Right forelimb (tissue), 1 donor: ENCODE measurements at places on chromosomes 6 and 20.

GRCh38 chr6:152423216-152424103, 213.7 kb downstream of the SYNE1 start:
- DNase-seq: no peak

DNA sequence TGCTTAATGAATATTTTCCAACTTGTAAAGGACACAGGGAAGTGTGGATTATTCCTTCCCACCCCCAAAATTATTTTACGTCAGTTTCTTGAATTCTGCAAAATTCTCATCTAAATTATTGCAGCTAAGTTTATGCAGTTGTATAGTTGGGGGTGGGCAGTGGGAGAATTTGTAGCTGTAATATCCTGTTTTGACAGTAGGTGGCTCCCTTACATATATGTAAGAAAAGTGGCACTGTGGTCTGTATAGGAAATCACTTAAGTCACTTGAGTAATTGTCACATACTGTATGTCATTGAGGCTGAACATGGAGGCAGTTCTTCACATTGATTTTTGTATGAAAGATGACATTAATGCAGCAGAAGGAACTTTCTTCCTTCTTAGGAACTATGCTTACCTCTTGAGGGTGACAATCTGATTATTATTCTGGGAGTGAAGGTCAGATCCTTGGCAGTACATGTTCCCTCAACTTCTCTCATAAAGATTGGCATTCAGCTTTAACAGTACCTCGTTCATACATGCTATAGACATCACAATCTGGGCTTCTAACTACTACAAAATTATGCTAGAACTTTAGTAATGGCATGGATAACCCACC, 14.6 kb upstream of the CFAP206 start:
- no peak for DNase-seq

DNA sequence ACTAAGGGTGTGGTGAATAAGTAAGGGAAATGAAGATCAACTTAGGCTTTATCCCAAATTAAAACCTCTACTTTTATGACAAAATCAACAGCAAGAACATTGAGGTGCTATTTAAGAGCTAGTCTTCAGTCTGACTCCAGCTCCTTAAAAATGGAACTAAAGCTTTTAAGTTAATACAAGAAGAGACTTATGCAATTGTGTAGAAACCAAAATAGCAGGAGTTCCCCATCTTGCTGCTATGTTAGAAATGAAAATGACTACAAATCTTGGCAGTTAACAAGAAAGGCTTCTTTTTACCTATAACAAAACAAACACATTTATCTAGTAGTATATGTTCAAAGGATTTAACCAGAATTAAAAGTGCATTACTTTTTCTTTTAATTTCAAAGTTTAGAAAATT, 25.7 kb downstream of the HMGN3 start:
- DNase-seq: no peak

GRCh38 chr6:27893836-27894807, 18.1 kb downstream of the OR2B2 start:
- DNase-seq: peak; percentile 91

DNA sequence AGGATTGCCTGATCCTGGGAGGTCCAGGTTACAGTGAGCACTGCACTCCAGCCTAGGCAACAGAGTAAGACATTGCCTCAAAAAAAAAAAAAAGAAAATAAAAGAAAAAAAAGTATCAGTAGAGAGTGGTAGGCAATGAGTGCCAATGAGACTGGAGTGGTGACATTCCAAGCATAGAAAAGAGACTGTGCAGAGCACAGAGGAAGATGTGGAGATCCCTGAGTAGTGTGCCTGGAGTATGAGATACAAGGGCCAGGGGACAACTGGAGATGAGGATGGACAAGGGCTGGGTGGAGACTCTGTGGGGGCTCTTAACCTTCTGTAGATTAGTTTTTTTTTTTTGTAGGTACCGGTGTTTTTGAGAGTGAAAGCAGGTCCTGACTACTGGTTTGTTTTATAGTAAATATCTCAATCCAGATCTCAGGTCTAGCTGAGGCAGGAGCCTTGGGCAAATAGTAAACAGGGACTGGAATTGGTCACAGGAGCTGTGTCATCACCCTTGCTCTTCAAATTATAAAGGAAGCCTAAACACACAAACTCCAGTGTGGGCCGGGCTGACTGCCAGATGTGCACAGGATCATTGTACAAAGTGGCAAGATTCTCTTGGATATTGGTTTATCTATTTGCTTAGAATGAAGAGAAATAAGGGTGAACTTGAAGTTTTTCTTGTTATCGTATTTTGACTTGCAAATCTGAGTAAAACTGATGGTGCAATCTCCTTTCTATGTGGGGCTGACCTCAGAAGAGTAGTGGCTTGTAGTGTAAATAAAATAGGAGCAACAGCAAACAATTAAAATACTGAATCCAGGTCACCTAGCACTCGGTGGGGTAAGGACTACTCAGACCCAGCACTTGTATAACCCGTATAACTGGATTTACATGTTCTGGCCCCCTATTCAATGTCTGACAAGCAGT, 144.9 kb downstream of the SOX4 start:
- DNase-seq: no peak

- no peak for DNase-seq
These were observed 23.1 kb downstream of the SERPINB1 start for GRCh38 chr6:2818593-2818992.

DNA sequence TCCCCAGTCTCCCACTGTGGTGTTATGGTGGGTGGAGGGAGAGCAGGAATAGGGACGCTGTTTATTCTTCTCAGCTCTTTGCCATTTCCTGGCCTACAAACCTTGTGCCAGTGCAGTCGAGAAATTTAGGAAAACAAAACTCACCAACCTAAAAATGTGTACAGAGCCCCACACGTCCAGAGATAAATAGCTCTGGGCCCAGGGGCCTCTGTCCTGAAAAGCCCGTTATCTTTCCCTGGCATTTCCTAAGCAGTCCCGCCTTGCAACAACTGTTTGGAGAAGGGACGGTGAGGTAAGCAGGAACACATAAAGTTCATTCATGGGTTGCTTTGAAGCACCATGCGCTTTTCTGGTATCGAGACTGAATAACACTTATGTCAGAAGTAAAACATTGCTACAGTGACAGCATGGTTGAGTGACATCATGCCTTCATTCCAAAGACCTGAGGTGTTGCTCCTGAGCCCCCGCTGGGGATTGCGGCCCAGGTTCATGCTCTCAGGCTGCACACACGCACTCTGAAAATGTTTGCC, 80.1 kb upstream of the NXT1 start:
- no peak for DNase-seq

DNA sequence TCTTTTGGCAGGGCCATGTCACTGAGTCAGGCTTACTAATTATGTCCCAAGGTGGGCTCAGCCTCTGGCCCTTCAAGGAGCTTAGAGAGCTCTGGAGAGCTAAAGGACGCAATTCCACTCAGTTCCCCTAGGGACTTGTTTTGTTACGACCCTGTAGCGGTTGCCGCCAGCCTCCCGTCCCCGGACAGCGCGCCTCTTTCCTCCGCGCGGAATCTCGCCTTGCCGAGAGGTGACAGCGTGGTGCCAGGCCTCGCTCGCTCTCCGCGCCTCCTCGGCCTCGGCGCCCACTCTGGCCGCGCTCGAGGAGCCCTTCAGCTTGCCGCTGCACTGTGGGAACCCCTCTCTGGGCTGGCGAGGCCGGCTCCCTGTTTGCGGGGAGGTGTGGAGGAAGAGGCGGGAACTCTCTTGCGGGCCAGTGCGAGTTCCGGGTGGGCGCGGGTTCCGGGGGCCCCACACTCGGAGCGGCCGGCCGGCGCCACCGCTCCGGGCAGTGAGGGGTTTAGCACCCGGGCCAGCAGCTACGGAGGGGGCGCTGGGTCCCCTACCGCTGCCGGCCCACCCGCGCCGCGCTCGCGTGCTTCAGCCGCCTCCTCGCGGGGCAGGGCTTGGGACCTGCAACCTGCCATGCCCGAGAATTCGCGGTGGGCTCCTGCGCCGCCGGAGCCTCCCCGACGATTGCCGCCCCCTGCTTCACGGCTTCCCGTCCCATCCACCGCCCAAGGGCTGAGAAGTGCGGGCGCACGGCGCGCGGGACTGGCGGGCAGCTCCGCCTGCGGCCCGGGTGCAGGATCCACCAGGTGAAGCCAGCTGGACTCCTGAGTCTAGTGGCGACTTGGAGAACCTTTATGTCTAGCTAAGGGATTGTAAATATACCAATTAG, 9.9 kb upstream of the ZNF311 start:
- no peak for DNase-seq

GRCh38 chr6:47631269-47631772, 67.1 kb upstream of the ADGRF4 start:
- no peak for DNase-seq

DNA sequence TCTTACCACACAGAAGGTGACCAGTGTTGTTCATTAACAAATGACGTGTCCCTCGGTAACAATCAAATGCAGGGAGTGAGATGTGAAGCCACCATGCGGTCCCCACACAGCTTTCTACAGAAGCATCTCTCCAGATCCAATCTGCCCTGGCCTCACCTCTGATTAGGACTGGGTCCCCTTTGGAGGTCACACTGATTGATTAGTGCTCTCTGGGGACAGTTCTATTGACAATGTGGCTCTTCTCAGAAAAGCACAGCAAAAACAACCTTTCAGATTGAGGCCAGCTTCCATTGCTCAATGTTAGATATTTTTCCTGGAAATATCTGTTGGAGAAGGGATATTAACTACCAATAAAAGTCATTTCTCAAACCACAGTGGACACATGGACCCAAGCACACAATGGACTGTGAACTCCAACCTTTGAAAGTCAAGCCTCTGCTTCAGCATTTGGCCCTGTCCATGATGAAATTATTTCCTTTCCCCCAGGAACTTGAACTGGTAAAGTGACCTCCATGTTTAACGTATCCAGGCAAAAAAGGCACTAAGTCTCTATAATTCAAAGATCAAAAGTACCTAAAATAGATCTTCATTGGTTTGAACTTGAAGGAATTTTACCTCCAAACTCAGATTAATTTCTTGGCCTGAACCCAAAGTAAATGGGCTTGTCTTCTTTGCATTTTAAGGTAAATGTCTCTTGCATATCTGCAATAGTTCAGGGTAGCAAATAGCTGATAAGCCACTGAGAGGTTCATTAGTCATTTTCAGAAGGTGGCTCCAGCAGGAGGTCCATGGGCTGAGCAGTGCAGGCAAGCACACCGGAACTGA, 118.5 kb downstream of the FOXA2 start:
- DNase-seq: no peak

GRCh38 chr6:125173341-125174095, 19.9 kb downstream of the TPD52L1 start:
- no peak for DNase-seq

DNA sequence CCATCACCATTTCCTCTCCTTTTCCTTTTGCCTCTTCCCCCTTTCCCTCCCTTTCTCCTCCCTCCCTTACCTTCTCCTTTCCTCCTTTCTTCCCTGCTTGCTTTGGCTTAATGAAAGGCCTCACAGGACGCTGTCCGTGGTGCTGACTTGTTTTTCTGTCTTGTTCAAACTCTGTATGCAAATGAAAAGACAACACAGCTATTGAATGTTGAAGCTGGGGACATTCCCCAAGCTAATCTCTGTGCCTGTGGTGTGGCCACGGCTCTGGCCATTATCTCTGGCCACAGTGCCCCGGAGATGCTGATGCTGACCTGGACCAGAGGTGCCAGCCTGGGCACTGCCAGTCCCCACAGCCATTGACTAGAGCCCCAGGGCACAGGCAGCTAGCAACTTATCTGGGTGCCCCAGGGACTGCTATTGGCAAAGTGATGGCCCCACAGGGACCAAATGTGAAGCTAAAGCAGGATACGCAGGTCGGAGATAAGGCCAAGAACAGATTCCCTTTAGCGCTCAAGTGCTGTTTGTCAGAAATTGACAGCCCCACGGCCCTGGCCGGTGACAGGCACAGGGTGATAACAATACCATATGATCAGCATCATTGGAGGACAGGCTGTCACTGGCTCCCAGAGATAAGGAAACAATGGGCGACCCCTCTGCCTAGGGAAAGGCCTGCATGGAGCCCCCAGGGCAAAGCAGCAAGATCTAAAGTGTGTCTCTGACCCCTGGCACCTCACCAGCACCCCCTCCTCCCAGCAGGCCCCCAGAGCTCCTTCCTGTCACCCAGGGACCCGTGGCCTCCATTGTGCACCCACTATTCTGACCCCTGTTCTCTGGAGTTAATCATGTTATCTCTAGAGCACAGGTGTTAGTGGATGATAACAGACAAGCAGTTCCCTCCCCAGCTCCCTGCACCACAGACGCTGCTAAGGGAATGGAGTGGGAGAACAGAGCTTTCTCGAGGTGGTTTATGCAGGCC, 31.6 kb upstream of the SLC32A1 start:
- peak; percentile 82 for DNase-seq

GRCh38 chr6:170134471-170135440, 156.1 kb downstream of the DLL1 start:
- DNase-seq: peak; percentile 24

GRCh38 chr6:111835807-111836206, 37.4 kb downstream of the FYN start:
- DNase-seq: no peak

GRCh38 chr20:32010666-32011065, 428 bp downstream of the CCM2L start:
- DNase-seq: no peak

- DNase-seq: no peak
These were observed 339.0 kb downstream of the SYNE1 start for GRCh38 chr6:152298055-152298647.

DNA sequence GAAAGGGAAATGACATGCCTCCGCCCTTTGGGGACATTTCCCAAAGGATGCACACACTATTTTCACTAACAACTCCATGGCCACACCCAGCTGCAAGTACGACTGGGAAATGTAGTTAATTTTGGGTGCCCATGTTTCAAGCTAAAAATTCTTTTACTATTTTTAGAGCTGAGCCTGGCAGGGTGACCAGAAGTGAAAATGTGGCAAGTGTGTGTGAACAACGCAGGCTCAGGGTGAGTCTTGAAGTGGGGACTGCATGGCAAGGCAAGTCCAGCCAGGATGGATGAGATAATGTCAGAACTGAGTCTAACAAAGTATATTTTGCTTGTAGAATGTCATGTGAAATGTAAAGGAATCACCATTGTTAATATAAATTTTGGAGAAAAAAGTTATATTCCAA, 17.0 kb upstream of the CD109 start:
- no peak for DNase-seq

- DNase-seq: no peak
These were observed 39.9 kb upstream of the TGM2 start for GRCh38 chr20:38205001-38205400.

DNA sequence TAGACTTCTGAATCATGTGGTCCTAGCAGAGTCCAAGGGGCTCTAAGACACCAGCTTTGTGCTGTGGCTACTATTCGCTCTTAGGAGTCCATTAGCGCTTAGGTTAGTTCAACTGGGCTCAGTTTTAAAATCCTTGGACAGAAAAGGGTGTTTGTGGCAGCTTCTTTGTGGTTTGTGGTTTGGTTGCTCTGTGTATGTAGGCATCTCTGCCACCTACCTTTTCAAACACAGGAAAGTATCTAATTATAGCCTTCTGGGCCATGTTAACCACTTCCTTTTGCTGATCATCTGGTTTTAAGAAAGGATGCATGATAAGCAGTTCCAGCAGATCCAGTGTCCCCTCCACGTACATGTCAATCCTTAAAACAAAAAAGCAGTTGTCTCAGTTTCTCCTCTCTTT, 10.8 kb downstream of the GSTA4 start:
- DNase-seq: no peak
